NCI-H187 treated with DMSO at 0.1 percent for 48 hours (cell line): ENCODE measurements at places on chromosomes 11 and 22.

GRCh38 chr11:76738618-76739240 is 44.4 kb upstream of the TSKU start:
- no peak for DNase-seq

- no peak for DNase-seq
Observed at GRCh38 chr11:102172127-102172848, 62.0 kb downstream of the YAP1 start.

DNA sequence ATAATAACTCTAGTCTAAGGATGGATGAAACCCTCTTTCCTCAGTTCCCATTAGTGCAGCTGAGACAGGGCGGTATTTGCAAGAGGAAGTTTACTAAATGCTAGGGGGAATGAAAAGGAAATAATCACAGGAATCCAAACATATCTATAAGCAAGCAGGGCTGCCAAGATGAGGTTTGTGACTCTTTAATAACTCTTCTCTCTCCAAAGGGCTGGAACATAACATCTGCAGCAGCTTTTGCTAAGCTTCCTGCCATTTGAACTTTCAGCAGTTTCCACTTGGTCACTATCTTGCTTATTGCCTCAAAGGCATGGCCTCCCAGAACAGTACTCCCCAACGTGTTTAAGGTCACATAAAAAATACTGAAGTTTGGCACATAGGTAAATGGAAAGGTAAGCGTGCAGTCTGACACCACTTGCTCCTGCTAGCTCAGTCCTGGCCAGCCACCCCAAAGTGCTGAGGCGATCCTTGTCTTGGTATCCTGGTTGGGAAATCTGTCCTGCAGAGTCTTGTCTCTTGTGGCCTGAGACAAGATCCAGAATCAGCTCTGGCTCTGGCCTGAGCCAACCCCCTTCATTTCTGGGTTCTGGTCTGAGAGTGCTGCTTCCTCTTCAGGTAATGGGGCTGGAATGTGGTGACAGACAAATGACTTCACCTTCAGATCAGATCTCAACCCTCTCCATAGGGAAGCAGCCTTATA is 81.8 kb downstream of the KCNC1 start:
- no peak for DNase-seq

GRCh38 chr11:80636999-80637398 is 1196.2 kb upstream of the TENM4 start:
- DNase-seq = peak; percentile 24

- DNase-seq = no peak
Observed at GRCh38 chr11:75576017-75576416, 14.0 kb downstream of the SERPINH1 start.

DNA sequence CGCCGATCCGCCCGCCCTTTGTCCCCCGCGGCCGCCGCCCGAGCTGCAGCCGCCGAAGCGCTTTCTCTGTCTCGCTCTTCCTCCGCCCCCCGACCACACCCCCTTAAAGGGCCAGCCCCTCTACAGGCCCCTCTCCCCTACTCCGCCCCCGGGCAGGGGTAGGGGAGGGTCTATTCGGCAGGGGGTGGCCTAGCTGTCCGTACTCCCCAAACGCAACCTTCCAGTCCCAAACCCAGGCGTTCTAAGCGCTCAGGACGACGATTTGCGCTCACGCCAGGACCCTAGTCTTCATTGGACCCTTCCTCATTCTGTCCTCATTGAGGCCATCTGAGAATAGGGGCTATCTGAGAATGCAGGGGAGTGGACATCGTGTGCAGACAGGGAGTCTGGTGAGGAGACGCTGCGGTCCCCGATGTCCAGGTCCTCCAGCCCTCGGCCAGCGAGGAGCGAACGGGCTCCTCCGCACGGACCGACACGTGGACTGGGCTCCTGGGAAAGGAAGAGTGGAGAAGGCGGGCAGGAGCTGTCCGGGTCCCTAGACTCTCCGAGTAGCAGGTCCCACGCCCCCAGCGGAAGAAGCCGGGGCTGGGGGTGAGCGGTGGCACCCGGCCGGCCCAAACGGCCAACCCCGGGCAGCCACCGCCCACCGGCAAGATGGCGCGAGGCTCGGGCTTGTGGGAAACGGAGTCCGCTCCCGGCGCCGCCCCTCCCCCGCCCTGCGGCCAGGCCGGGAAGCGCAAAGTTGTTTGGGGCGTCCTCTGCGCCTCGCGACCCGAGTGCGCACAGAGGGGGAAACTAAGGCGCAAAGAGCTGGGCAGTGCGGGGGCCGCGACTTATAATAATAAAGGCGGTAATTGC is at the start of gene PPP1R14B:
Gene PPP1R14B, minus strand, starts transcription at position 73 of the 858 bp plus-strand sequence. CDS start 270 bp downstream, outside the sequence.
- DNase-seq = peak; percentile 48

- no peak for DNase-seq
Observed at GRCh38 chr11:74717221-74717969, 13.8 kb downstream of the CHRDL2 start.

DNA sequence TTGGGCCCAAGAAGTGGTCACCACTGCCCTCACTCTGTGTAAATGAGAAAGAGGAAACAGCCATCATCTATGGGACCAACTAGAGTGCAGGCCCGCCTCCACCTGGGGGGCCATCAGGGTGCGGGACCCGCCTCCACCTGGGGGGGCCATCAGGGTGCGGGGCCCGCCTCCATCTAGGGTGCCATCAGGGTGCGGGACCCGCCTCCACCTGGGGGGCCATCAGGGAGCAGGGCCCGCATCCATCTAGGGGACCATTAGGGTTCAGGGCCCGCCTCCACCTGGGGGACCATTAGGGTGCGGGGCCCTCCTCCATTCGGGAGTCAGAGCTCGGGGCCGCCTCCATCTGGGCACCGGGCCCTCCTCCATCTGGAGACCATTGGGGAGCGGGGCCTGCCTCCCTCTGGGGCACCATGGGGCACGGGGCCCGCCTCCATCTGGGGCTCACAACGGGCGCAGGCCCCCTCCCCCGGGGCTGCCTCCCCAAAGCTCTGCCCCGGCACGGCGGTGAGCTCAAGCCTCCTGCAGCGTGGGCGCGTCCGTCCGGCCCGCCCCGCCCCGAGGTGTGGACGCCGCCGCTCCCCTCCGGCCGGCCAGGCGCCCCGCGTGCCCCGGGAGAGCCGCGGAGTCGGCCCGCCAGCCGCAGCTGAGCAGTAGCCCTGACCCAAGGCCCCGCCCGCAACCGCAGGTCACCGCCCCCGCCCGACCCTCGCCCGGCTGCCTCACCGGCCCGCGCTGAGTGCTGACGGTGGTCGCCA is 512 bp downstream of the TOLLIP start:
- DNase-seq = no peak

DNA sequence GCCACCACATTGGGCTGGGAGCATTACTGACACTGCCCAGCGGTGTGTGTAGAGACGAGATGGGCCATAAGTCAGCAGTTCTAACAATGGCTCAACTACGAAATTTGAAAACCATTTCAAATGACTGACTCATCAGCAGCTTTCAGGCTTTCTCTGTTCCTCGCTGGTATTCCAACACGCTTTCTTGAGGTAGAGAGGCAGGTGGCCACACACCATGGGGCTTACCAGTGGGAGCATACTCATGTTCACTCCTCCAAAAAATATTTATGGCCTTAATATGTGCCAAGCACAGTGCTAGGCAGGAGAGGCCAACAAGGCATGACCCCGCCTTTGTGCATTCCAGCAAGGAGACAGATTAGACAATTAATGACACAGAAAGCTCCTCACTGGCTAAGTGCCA is 20.3 kb downstream of the ARFGAP2 start:
- no peak for DNase-seq

- DNase-seq = no peak
Observed at GRCh38 chr11:11981840-11982239, 26.6 kb downstream of the DKK3 start.

DNA sequence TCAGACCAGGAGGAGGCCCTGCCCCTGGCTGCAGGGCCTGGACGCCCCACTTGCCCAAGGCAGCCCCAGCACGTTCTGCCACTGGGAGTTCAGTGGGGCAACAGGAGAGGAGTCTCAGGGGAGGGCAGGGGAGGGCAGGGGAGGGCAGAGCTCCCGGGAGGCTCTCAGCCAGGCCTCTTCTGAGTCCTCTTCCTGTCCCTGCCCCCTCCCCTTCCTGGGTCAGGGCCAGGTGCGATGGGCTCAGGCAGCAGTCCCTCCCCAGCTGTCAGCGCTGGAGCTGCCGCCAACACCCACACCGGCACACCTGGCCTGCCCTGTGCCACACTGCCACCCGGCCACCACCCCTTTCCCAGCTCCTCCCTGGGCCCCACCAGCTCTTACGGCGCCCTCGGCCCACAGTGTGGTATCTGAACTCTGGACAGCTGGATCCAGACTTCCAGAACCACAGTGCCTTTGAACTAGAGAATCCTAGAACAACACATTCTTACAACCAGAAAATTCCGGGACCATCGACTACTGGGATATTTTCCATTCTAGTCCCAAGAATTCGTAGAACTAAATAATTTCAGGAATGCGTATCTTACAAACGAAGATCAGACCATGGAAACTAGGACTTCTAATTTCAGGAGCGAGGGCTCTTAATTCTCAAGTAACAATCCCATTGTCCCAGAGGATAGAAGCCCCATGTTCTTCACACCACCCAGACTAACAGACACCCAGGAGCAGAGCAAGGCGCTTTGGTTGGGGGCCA is 21.8 kb downstream of the RPL3 start:
- DNase-seq = no peak

- no peak for DNase-seq
Observed at GRCh38 chr11:19874266-19874665, 161.6 kb downstream of the NAV2 start.

DNA sequence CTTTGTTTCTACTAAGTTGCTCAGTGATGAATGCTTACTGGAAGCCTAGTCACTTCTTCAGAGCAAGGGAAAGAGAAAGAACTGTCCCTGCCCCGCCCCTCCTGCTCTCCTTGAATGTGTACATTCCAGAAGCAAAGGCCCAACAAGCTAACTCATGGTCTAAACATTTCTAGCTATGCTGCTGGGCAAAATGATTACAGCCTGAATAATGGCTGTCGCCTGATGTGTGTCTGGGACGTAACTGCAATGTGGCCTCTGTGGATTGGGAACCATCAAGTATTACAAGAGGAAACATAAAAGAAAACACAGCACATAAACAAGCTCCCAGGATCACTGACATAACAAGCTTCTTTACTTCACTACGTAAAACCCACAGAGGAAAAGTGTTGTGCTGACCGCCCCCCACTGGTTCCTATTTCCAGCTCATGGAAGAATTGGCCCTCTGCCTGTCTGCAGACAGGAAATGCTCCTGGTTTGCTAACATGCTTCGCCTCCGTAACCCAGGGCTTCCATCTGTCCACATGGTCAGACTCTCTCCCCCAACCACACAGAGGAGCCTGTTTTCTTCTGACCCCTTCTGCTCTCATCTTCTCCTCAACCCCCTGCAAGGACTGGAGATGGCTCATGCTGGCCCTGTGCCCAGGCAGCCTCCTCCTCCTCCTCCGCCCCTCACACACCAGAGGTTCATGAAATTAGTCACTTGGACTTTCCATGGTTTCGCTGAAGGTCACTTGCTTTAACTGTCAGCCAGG is 187.2 kb downstream of the MAML2 start:
- no peak for DNase-seq

DNA sequence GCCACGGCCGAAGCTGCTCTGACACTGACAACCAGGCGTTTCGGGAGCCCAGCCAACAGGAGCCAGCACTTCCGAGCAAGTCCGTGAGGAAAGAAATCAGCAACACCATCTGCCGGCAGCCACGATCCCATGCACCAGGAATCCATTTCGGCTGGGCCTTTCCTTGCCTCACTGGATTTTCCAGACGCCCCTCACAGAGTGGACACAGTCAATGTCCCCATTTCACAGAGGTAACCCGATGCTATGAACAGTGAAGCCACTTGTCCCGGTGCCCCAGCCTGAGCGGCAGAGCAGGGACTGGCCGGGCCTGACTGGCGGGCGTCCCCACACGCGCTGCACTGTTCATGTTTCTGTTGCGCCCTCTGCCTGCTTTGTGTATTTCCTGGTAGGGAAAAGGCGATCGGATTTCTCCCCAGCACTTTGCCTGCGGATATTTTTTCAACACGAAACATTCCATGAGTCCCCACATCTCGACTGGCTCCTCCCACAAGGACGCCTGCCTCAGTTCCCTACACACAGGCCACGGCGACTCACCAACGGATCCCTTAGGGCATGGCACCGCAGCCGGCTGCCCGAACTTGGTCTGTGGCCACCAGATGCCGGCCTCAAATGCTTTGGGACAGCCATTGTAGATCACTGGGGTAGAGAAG is 55.3 kb downstream of the TRMU start:
- no peak for DNase-seq

- no peak for DNase-seq
Observed at GRCh38 chr22:36298601-36299000, 45.7 kb downstream of the APOL1 start.

- no peak for DNase-seq
Observed at GRCh38 chr11:131246663-131247062, 123.8 kb upstream of the NTM start.

DNA sequence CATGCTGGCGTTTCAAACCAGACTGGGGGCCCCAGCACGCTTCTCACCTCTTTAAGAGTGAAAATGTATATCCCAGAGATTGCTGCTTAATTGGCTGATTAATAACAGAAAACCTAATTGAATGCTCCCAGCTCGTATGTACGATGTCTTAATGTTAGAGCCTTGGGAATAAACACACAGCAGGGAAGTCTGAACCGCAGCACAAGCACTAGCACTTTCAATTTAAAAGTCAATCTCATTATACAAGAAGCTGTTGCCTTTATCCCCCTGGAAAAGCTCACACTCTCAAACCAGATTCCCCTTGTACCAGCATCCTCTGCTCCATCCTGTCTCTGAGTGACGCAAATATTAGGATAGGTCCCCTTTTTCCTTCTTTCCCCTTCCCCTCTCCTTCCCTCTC is 449.1 kb downstream of the MN1 start:
- no peak for DNase-seq

DNA sequence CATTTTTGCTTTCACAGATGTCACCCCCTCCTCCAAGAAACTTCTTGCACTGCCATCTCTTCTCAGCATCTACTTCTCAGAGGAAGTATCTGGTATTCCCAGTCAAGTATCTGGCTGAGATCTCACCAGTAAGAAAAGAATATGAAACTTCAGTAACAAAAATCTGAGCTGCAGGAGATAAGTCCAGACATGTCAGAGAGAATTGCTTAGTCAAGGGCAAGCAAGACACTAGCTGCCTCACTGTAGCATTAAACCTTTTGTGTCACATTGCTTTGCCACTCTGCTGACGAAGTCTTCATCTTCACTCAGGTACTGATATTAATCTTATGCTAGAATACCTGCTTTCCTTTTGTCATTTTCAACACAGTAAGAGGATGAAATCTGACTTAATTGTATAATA is 70.6 kb upstream of the ZC3H12C start:
- no peak for DNase-seq

DNA sequence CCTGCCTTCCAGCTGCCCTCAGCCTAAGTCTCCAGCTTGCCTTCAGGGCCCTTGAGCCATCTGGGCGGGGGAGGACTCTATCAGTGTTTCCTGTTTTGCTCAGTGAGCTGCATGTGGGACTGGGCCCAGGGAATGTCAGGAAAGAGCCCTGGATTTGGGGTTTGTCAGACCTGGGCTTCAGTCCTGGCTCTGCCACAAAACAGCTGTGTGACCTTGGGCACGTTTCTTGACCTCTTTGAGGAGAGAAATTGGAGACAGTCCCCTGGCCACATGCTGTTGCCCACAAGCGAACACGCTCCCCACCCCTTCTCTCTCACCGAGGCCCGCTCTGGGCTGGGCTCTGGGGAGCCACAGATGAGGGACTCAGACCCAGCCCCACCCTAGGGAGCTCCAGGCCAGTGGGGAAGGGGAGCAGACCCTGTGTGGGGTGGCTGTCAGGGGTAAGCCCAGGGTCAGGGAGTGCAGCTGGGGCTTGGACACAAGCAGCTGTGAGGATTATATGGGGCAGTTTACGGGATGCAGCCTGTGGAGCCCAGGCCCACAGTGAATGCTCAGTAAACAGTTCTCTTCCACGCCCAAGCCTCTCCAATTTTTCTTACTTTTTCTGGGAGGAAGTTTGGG is 12.3 kb downstream of the MYO7A start:
- DNase-seq = no peak

GRCh38 chr11:129061492-129062230 is 119.0 kb upstream of the TP53AIP1 start:
- DNase-seq = no peak
